ENCODE measurements at places on chromosomes 5 and 9.

- DNase-seq: no peak
Measured at GRCh38 chr5:594226-594860, 17.8 kb upstream of the CEP72 start.

DNA sequence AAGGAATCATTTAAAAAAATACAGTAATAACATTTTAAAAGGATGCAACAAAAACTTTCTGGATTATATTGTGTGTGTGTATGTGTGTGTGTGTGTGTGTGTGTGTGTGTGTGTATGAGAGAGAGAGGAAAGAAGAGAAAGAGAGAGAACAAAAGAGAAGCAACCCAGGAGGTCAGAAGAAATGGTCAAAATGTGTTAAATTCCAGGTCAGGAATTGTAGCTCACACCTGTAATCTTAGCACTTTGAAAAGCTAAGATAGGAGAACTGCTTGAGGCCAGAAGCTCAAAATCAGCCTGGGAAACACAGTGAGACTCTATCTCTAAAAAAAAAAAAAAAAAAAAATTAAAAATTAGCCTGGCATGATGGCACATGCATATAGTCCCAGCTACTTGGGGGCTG is 311.8 kb upstream of the CDH12 start:
- no peak for DNase-seq

GRCh38 chr5:111726986-111727385 is 30.0 kb downstream of the NREP start:
- no peak for DNase-seq

DNA sequence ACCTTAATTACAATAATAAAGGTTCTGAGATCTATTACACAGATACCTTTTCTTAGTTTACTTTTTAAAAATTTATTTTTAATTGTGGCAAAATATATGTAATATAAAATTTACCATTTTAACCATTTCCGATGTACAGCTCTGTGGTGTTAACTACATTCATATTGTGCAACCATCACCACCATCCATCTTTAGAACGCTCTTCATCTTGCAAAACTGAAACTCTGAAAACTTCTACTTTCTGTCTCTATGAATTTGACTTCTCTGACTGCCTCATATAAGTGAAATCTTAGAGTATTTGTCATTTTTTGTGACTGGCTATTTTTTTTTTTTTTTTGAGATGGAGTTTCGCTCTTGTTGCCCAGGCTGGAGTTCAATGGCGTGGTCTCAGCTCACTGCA is 26.8 kb downstream of the WWC1 start:
- no peak for DNase-seq

GRCh38 chr5:111972080-111972479 is 215.1 kb upstream of the NREP start:
- DNase-seq: no peak

- no peak for DNase-seq
Measured at GRCh38 chr5:131821221-131821620, 24.4 kb upstream of the FNIP1 start.

- DNase-seq: no peak
Measured at GRCh38 chr9:113910036-113910639, 34.0 kb downstream of the ZNF618 start.

DNA sequence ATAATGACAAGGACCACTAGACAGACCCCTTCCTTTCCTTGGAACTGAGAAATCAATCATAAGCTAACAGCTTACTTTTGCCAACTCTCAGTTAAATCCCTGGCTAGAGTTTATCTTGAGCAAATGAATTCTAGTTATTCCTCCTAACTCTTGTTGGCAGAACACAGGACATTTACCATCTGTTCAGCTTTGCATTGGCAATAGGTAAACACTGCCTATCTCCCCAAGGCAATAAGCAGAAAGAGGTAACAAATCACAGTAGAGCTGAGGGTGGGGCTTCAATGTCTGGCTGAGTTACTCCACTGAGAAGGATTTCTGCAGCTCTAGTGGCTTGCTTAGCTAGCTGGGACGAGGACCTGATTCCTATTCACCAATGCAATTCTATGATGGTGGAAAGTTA is 503.3 kb upstream of the GRIA1 start:
- no peak for DNase-seq

DNA sequence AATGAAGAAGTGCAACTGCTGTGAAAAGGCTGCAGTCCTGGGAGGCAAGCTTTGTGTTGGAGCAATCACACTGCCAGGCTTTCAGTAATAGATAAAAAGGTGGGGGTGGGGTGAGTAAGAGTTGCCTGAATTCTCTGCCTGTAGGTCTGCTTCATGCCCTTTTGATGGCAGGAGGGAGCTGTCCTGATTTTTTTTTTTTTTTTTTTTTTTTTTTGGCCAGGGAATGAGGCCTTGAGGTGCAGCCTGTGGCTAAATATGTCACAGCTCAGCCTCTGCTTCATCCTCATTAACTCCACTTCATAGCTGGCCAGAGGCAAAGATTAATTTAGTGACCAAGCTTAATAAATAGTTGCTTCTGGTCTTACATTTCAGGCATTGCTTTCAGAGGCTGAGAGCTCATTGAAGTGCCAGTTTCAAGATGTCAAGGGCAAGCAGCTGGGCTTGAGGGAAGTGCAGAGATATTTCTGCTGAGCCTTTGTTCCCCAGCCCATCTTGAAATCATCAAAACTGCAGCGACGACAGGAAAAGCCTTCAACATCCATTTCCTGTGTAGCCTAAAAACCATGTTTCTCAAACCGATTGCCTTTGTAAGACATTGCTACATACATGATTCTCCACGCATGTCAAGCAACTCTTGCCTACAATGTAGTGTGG is 134.7 kb downstream of the MACIR start:
- no peak for DNase-seq

DNA sequence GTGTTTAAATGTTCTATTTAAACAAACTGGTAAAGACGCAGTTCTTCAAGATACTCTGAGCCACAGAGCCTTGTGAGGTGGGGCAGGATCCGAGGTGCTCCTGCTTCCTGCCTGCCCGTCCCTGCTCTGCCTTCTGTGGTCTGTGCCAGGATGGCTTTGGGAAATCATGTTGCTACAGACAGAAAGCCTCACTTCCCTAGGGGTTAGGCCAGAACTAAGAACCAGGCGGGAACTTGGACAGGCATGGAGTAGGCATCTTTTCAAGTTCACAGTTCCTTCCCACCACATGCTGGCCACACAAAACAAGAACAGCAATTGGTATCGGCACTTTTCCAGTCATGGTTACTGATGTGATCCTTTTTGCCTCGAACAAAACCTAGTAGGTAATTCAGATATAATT is 67.7 kb upstream of the SPOCK1 start:
- DNase-seq: no peak

GRCh38 chr5:83377131-83377865 is 94.2 kb upstream of the VCAN start:
- DNase-seq: no peak

DNA sequence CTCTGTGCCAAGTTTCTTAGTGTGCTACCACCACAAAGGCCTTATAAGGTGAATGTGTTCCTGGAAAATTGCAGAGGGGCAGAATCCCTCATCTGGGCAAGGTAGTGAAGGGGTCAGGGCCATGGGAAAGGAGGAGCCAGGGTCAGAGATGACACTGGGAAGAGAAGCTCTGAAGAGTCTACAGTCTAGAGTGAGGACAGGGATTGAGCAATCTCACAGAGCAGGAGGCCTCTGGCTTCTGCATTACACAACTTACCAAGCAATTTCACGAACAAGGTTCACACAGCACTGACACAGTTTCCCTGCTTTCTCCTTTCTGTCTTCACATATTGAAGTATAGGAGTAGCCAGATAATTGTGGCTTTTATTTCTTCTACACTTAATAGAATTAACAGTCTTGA is 24.5 kb upstream of the IDNK start:
- DNase-seq: no peak

DNA sequence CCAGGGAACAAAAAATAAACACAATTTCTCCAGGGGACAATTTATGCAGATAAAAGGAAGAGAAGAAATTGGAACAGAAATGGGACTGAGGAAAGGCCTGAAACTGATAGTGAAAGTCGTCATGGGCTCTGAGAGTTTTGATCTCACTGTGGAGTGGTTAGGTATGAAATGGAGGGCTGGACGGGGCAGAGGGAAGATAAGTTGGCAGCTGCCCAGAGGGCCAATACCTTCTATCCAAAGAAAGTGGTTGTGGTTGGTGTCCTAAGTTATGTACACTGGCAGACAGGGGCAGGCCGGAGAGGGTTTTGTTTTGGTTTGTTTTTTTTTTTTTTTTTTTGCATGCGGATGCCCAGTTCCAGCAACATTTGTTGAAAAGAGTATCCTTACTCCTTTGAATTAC is 46.1 kb downstream of the ZNF618 start:
- no peak for DNase-seq

- no peak for DNase-seq
Measured at GRCh38 chr9:121679901-121680635, 28.6 kb downstream of the DAB2IP start.

GRCh38 chr5:36009698-36010097 is 18.5 kb upstream of the UGT3A1 start:
- DNase-seq: no peak

DNA sequence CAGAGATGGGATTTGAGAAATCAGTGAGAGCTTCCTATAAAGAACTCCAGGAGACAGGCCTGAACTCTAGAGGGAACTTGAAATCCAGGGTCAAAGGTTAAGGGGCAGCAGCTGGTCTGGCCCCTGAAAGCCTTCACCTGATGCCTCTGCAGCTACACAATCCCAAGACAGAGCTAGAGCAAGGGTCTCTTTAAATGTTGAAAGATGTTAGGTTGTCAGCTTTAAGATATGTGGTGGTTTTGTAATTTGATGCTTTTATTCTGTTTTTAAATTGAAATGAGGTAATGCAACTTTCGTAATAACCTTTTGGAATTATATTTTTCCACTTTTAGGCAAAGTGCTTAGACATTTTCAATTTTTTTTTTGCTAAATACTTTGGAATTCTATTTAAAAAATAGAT is 2.4 kb downstream of the SOWAHA start:
- DNase-seq: no peak

GRCh38 chr9:114117614-114117995 is 18.5 kb upstream of the KIF12 start:
- DNase-seq: no peak

- DNase-seq: no peak
Measured at GRCh38 chr9:97714435-97714834, 17.3 kb upstream of the XPA start.

DNA sequence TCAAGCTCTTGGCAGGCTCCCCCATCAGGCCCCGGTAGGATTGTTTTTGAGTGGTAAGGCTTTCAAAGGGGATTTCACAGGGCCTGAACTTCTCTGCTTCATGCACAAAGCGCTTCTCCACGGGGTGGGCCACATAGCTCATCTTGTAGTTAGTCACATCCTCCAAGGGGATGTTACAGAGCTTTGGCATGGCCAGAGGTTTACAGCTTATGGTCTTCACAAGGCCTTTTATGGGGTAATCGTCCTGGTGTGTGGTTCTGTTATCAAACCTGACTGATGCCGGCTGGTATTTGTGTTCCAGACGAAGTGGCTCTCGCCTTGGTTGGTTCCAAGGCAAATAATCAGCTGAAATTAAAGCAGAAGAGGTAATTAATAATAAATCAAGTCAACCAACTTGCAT is 104.3 kb downstream of the SAXO1 start:
- no peak for DNase-seq

DNA sequence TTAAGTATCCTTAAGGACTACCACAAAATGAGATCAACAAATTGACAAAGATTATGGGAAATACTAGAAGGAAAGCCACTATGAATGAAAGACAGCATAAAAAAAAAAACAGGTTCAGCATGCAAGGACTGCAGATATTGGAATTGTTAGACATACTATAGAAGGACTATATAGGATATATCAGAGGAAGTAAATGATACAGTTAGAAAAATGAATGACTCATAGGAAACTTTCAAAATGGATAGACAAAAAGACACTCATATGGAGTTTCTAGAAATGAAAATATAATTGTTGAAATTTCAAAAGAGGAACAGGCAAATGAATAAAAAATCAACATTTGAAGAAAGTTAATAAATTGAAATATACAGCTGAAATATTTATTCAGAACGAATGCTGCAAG is 180.6 kb downstream of the PLK2 start:
- no peak for DNase-seq

DNA sequence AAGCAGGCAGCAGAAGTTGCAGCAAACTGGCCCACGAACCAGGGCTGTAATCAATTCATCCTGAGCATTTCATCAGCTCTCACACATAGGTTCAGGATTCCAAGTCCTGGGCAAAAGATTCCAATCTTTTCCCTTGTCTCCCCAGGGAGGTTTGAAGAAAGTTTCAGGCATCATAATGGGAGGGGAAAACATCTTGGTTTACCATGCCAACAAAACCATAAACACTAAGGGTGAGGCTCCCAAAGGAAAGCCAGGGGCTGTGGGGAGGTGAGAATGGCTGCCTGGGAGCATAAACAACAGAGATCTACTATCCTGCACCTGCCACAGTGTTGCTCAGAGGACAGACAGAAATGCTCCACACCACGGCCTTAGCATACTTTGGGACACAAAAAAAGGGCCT is 94.6 kb downstream of the SH3TC2 start:
- DNase-seq: no peak

GRCh38 chr5:53917095-53917494 is 356.7 kb downstream of the NDUFS4 start:
- DNase-seq: no peak

DNA sequence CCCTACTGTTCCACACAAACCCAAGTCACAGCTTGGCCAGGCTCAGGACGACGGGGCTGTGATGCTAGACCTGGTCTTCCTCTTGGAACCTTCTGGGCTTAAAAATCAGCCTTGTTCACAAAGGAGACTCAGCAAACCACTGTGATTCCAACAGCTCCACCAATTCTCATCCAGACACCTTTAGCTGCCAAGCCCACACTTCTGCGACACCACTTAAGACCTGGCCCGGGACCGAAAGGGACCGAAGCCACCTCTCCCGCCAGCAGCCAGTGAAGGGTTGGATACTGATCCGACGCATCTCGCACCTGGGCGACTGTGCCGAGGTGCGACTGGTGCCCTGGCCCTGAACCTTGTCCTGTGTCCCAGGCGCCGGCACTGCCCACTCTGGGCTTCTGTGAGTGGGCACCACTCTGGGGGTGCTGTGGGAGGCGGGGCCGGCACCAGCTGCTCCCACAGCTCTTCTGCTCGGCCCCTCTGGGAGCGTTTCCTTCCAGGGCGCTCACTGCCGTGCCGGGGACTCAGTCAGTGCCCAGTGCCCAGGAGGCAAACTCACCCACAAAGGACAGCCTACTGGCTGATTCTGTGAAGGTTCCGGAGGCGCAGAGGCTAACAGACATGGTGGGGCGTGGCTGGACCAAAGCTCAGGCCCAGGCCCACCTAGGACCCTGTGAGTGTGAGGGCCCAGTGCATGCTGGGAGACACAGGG is 50.9 kb downstream of the EXD3 start:
- DNase-seq: no peak

GRCh38 chr5:17373814-17374556 is 124.0 kb upstream of the TAF11L2 start:
- no peak for DNase-seq

- no peak for DNase-seq
Measured at GRCh38 chr9:7976856-7977255, 177.3 kb upstream of the DMAC1 start.

GRCh38 chr5:16961131-16961530 is 25.0 kb upstream of the MYO10 start:
- DNase-seq: no peak

- no peak for DNase-seq
Measured at GRCh38 chr9:126838055-126838811, 22.2 kb upstream of the ZBTB34 start.

All from stimulated activated CD4-positive, alpha-beta T cell treated with anti-CD3 and anti-CD28 coated beads, Interleukin-15, amount 100 ng/mL, for 1 hour (primary cell).